Frontal cortex (tissue), 4 donors: ENCODE measurements at places on chromosomes 7 and 10. TPM values are rescaled to one million over a fixed set of nuclear protein-coding genes. Genes with fewer than 3 reads are reported as not detected.

Gene CYP17A1
- total RNA-seq: not detected

Gene LIPF
- total RNA-seq: not detected

Gene CAMK2G
- total RNA-seq: 50.1 TPM

Gene NKX1-2
- under 0.01 TPM for total RNA-seq

Gene MYL10
- not detected for total RNA-seq

Gene SEMA3A
- 33.0 TPM for total RNA-seq

Gene SVIL
- 16.7 TPM for total RNA-seq

Gene PRSS37
- total RNA-seq: not detected

DNA sequence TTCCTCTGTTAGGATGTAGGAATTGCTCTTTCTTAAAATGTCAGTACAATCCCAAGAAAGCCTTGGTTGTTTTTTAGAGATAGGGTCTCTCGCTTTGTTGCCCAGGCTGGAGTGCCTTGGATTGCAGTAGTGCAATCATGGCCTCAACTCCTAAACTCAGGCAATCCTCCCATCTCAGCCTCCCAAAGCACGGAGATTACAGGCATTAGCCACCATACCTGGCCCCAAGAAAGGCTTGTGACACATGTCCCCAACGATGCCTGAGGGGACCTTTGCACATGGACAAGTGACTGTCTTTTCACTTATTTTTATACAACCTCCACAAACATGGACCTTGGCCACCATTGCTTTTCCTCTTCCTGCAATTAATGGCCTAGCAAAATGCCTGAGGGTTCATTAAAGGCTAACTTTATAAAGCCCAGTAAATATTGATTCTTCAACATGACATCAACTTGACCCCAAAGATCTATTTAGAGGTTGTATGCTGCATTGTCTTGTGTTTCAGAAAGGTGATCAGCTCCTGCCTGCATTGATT is 10.0 kb upstream of the SPOCK2 start:
- DNase-seq: no peak

- no peak for DNase-seq
These were observed 62.7 kb downstream of the KAT6B start for GRCh38 chr10:74888962-74889661.

DNA sequence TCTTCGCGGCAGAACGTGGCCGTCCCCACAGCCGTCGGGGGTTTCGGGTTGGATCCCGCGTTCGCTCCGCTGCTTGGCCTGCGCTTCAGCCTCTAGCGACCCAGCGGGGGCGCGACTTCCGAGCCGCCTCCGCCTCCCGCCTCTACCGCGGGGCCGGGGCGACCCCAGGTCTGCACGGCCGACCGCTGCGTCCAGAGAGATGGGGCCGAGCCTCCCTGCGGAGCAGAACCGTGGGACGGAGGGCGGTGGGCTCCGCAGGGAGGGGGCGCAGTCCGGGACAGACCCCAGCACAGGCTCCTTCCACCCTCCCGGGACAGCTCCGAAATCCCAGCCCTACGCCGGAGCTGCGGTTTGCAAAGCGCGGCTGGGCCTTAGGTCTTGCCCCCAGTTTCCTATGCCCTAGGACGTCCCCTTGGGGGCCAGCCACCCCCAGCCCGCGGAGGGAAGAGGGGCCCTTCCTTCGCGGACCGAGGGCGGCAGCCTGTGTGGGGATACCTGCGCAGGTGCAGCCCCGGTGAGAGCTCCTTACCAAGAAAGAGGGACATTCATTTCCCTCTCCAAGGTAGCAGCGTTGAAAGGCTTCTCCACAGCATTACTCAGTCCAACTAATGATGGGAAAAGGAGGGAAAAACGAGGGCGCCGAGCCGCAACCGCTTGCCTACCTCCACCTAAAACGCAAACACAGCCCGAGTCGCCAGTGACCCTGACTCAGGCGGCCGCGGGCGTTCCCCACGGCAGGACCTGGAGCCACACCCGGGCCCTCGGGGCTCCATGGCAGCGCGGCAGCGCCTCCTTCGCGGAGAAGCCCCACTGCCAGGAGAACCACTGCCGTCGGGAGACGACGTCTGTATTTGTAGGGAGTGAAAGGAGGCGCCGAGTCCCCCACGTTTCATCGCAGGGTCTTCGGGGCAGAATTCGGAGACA is 115.7 kb downstream of the BMS1 start:
- no peak for DNase-seq

DNA sequence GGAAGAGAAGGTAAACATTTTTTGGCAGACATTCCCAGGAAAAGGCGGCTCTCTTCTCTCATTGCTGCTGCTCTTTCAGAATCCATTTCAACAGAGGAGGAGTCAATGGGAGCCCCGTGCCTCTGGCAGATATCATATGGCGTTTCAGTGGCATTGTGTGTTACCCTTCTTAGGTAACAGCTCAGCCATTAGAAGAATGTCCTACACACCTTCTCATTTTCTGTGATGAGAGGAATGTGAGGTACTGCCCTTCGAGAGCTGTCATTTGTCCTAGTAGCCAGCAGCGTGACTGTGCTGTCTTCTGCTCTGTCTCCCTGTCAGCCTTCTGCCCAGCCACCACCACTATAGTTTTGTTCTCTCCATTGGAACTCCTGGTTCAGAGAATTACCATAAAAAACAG is 102.4 kb downstream of the EGFR start:
- DNase-seq: no peak

DNA sequence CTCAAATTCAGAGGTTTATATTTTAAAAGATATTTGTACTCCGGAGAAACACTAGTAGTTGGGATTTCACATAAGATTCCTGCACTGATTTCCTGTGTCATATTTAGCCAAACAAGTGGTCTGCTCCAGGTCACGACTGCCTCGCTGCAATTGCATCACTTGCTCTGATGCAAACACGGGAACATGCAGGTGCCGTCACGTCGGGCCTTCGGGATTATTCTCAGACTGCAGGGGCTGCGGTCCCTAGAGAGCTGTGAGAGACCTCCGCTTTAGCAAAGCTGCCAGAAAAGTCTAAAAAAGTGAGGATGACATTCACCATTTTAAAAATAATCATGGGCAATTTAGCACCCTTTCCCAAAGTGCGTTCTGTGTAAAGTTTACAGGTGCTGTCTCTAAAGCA is 93.5 kb upstream of the DDC start:
- no peak for DNase-seq

GRCh38 chr7:137977173-137977572 is 24.7 kb downstream of the CREB3L2 start:
- DNase-seq: no peak

GRCh38 chr7:74586258-74587175 is 71.0 kb upstream of the GTF2I start:
- DNase-seq: no peak

DNA sequence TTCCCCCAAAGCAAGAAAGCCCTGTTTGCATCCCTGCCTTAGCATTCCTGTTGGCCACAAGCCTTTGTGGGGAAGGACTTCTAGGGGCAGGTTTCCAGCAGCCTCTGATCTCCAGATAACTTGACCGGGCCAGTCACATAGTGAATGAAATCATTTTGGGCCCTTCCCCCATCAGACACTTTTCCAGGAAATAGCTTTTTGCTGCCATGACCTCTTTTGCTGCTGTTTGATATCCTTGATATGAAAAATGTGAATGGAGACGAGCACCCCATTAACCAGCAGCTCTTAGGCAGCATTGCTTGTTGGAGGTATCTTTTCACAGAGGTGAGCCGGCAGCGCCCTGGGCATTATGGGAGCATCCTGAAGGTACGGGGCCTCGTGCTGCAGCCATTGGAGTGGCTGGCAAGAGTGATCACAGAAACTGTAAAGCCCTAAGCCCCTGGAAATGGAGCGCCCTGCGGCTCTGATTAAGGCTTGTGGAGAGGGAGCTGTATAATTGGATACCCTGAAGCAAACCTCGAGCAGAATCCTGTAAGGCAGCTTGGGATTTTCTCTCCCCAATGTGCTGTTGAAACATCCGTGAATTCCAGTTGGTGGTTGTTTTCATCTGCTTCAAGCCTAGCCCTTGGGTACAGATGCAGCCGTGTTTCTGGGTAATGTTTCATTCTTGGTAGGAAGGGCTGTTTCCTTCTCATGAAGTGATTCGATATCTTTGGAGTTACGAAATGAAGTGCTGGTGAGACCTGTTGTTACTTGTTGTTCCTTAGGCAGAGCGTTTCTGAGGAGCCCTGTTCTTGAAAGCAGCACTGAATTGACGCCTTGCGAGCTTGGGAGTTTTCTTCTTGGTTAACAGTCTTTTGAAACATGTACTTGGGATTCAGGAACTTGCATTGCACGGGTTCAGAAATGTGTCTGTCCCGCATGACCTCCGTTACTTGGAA is 179.0 kb downstream of the PTEN start:
- DNase-seq: no peak

- DNase-seq: no peak
These were observed 59.2 kb upstream of the KCNIP2 start for GRCh38 chr10:101902820-101903145.

GRCh38 chr10:21030091-21030490 is 133.0 kb upstream of the NEBL start:
- no peak for DNase-seq

GRCh38 chr7:155227788-155228458 is 69.8 kb upstream of the INSIG1 start:
- DNase-seq: no peak

DNA sequence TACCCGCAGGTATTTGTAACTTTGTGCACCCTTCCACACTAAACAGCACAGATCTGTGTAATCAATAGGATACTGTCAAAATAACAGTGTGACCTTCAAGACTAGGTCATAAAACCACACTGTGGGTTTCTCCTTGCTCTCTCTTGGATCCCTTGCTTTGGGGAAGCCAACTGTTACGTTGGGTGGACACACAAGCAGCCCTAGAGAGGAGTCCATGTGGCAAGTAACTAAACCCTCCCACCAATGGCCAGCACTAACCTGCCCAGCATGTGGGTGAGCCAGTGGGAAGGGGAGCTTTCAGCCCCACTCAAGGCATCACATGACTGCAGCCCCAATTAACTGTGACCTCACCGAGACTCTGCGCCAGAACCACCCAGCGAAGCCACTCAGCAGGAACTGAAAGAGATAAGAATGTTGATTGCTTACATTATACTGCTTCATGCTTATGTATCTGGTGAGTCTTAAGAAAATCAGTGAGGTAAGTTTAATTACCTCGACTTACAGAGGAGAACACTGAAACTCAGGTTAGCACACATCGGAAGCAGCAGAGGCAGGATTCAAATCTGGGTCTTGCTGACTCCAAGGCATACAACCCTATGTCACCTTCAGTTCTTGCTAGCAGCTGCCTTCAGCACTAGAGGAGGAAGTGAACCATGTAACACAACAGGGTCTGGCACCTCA is 9.4 kb upstream of the ZC3HAV1 start:
- no peak for DNase-seq

GRCh38 chr10:73953665-73954064 is 42.7 kb downstream of the PLAU start:
- no peak for DNase-seq

DNA sequence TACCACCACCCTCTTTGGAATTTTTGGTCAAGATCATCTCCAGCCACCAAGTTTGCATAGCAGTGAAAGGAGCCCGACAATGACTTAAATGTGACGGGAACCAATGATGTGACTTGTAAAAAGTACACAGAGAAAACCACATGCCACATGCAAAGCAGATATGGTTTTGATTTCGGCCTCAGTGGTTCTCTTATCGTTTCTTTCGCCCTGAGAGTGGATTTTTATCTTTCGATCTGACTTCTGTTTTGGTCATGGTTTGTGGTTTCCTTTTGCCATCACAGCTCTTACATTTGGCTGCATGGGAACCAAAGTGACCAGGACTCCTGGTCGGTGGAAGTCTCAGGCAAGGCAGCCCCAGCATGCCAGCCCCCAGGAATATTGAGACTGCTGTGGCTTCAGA is 31.5 kb downstream of the TCF7L2 start:
- no peak for DNase-seq

- DNase-seq: no peak
These were observed 90.7 kb upstream of the C1QL3 start for GRCh38 chr10:16612115-16612980.

- no peak for DNase-seq
These were observed 98.4 kb upstream of the STEAP1B start for GRCh38 chr7:22598318-22598920.

- no peak for DNase-seq
These were observed 95.4 kb upstream of the KLF14 start for GRCh38 chr7:130829415-130829814.

GRCh38 chr7:108431099-108431498 is 25.1 kb downstream of the NRCAM start:
- DNase-seq: no peak

DNA sequence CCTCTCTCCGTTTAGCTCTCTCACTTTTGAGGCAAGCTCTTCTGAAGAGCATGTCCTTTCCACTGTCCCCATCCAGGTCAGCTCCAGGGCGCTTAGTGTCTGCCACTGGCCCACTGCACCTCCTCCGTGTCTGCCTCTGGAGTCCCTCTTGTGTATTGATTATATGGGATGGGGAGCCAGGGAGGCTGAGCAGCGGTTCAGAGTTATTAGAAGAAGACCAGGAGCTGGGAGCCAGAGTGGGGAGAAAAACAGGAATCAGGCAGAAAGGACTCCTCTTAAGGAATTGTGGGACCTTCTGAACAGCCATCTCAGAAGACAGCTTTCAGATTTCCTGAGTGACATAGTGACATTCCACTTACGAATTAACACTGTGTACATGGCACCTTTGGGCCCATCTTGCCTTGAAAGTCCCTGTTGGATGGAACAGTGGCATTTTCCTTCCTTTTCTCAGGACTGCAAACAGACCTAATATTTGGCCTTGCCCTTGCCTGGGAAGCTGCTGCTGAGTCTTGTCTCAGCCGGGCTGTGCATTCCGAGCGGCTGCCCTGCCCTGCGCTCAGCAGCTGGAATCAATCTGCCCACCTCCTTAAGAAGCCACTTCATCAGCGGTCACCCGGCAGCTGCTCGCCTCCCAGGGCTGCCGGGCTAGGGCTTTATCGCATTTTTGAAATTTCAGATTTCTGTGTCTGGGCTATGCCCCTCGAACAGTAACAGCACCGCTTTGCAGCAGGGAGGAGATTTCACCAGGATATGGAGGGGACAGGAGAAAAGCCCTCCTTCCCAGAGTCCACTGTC is 81.1 kb upstream of the PRKG1 start:
- no peak for DNase-seq

DNA sequence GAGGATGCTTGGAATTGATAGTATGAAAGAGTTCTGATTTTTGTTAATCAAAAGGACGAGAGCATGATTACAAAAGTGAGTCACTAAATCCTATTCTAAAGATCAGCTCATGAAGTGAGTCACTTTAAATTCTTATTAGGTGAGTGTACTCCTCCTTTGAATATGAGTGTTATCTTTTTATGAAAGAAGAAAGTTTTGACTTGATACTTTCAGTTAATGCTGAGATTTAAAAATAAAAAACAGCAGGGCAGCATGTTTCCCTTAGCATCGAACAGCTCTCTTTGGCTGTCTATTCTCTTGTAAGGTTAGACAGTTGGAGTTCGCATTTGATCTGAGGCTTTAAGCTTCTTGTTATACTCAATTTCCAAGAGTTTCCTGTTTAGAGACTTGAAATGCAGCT is 222.0 kb downstream of the TWIST1 start:
- DNase-seq: no peak

GRCh38 chr7:7719236-7719635 is 829 bp upstream of the RPA3 start:
- DNase-seq: peak; percentile 17
